ENCODE measurements at places on chromosomes 2 and 18.

DNA sequence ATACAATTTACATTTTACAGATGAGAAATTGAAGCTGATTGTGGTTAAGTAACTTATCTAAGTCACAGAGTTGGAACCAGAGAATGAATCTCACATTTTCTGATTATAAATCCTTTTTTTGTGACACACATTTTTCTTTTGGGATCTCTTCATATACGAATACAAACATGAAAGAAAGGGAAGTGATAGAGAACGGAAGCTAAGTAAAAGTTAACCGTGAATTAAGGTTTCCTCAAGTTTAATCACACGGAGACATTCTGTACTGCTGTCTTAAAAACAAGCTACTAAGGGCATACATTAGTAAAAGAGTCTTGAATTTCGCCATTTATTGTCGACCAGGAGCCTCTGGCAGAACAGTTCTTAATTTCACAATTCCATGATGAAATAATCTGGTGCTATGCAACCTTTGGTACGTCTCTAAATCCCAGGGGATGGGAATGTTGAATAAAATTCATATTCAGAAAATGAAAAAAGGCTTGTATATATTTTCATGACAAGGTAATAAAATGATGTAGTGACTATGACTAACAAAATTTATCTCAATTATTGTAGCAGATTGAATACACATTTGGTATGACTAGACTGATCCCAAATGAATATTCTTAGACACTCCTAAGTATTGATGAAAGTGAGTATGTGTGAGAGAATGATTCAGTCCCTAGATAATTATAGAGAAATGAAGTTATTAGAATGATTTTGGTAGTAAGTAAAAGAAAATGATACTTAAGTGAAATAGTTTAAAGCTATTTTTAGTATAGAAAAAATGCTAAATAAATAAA, 40.3 kb upstream of the ZSWIM2 start:
- no peak for DNase-seq

GRCh38 chr2:129884221-129884786, 95.2 kb upstream of the RAB6C start:
- DNase-seq = no peak

- DNase-seq = no peak
Observed at GRCh38 chr2:229446350-229446749, 175.3 kb upstream of the PID1 start.

DNA sequence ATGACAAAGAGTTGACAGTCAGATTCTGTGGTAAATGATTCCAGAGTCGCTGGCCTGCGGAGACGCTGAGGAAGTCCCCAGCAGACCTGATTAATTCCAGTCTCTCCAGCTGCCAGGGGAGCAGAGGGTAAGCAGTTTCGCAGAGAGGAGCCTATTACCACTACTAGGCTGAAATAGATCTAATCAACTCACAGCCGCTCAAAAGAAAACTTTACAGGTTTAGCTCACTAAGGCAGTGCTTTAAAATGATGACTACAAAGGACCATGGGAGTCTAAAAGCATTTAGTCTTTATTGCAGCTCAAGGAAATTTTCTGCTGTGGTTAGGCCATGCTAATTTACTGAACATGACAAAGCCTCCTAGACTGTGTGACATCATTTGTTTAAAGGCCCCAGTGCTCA, 445.6 kb upstream of the POU3F3 start:
- DNase-seq = no peak

DNA sequence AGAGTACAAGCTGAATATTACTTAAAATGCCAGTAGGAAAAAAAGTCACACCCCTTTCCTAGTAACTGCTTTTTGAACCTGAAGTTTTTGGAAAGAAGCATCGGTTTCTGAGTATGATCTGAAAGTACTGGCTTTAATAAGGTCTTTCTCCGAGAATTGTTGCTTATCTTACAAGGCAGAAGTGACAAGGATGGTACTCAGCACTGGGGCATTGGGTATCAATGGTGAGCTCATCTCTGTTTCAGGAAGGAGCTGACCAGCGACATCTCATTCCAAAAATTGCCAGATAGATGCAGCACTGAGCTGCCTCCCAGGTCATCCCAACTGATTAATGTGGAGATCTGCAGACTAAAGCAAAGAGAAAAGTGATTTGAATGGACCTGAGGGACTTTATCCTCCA, 85.4 kb downstream of the FMNL2 start:
- peak; percentile 45 for DNase-seq

- no peak for DNase-seq
Observed at GRCh38 chr2:96414161-96414710, 78.7 kb downstream of the NCAPH start.

GRCh38 chr18:8018701-8019331, 451.7 kb downstream of the PTPRM start:
- no peak for DNase-seq

DNA sequence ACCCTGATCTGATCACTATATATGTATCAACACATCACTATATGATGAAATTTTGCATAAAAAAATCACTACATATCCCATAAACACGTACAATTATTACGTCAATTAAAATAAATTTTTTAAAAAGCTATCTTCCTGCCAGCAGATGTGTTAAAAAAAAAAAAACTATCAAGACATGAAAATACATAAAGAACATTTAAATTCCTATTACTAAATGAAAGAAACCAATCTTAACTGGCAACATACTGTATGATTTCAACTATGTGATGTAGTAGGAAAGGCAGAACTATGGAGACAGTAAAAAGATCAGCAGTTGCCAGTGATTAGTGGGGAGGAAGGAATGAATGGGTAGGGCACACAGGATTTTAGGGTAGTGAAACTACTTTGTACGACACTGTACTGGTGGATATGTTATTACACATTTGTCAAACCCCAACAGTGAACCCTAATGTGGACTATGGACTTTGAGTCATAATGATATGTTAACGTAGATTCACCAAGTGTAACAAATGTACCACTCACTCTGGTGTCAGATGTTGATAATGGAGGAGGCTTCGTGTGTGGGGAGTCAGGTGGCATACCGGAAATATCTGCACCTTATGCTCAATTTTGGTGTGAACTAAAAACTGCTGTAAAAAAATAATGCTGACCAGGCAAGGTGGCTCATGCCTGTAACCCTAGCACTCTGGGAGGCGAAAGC, 27.4 kb downstream of the USP34 start:
- DNase-seq = peak; percentile 86

DNA sequence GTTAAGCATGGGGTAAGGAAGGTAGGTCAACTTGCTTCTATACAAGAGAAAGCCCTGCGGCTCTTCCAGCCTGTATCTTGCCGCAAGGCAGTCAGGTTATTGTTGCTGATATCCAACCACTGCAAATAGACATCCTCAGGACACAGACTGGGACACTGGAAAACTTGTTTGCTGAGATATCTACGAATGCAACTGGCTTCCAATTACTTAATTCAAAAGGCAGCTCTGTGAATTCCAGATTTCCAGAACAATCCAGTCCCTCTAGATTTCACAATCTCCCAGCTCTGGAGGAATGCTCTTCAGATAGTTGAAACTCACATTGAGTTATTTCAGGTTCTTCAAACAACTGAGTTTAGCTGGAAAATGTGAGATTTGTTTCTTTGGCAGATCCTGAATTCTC, 34.6 kb upstream of the SP9 start:
- DNase-seq = no peak

DNA sequence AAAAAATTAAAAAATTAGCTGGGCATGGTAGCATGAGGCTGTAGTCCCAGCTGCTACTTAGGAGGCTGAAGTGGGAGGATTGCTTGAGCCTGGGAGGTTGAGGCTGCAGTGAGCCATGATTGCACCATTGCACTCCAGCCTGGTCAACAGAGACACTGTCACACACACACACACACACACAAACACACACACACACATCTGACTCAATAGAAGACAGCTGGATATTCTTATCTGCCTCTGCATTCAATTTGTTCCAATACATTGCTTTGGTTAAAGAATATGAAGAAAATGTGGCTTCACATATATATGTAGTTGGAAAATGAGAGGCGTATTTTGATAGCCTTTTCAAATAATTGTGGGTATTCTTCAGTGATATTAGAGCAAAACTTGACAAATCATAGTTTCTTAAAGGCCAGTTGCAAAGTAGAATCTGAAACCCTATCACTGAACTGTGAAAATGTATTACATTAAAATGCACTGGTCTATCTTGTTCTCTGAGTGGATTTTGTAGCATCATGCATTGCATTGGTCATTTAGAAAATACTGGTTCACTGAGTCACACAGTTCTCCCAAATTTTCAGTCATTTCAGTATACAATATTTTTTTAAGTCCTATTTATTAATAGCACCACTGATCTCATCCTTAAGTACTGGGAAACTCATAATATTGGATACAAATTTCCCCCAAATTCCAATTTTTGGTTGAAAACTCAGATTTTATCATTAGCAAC, 140.9 kb downstream of the MCFD2 start:
- DNase-seq = no peak

DNA sequence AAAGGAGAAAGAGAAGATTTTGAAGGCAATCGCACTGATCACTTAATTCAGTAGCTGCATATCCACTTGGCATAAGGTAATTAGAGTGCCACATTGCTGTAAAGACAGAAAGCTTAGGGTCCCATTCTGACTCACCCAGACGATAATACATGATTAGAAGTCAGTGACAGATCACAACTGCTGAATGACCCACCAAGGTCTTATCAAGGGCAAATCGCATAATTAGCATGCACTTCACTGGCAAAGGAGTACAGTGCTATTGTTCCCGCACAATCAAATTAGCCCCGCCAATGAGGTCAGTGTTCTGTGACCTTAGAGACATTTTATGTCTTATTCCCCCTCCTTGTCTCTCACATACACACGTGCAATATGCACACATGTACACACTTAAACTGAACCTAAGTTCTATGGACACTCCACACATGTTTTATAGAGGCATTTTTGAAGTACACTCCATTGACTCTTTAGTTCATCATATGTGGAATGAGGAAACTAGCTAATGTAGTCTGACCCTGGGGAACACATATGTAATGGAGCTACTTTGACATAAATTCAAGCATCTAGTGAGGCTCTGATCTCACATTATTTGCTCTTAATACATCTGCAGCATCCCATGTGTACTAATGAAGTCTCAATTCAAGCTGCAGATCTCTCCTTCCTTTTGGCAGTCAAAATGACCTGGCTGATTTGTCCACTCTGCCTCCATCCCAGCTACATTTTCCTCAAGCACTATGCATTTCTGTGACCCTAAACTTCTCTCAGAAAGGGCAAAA, 673.8 kb upstream of the FANCL start:
- no peak for DNase-seq

DNA sequence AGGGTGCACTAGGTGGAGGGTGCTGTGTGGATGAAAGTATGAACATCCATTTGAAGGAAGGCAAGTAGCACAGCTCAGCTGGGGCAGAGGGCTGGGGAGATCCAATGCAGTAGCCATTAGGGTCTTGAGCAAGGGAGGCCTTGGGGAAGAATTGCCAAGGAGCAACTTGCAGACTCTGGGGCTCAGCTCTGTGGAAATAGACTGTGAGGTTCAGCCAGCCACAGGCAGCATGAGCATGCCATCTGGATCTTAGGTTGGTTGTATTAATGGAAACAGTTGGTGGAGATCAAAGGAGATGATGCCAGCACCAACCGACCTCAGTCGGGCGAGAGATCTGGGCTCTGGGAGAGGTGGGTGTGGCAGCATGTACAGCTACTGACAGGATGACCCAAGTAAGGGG, 5.6 kb downstream of the ZAP70 start:
- DNase-seq = no peak

DNA sequence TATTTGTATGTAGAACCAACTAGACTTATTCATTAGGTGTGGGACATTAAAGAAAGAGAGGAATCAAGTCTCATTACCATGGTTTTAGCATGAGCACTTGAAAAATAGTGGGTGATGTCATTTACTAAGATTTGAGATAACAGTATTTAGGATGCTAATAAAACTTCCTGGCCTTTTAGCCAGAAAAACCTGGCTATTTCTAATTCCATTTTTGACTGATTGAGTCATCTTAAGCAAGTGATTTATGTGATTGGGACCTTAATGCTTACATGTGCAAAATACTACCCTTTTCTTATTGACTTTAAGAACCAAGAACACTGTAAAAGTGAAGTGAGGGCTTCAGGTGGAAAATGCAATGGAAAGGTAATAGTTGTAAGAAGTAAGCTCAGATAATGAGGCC, 196.8 kb upstream of the SESTD1 start:
- no peak for DNase-seq

GRCh38 chr2:122156176-122156890, 400.9 kb downstream of the TSN start:
- peak; percentile 7 for DNase-seq

DNA sequence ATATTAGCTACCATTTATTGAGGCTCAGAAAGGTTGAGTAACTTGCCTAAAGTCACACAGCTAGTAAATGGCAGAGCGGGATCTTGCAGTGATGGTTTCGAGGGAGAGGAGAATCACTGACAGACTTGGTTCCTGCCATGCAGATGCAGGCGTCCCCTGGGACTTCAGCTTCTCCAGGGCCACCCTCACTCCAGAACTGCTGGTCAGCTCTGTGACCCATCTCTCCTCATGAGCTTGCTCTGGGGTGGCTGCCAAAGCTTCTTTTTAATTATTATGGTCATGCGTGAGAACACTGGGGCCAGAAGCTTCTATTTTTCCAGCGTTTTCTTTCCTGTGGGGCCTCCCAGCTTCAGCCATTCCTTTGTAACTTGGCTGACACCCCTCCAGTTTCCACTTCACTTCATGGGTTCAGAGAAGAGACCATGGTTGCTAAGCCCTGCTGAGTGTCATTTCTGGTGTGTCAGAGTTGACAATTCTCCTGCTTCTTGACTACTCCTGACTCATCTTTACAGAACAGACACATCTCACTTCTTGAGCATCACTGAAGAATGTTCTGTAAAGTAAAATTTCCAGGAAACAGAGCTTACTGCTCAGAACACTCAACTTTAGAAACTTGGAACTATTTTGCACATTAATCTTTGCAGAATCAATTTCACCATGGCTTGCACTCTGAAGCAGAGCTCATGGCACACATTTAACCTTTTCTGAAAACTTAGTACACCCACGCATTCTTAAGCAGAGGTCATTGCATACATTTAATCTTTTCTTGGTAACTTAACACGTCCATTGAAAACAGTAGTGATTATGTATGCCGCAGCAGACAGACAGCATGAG, 70.4 kb downstream of the IL1R2 start:
- peak; percentile 42 for DNase-seq

GRCh38 chr2:52269696-52270485, 1238.0 kb upstream of the NRXN1 start:
- no peak for DNase-seq

DNA sequence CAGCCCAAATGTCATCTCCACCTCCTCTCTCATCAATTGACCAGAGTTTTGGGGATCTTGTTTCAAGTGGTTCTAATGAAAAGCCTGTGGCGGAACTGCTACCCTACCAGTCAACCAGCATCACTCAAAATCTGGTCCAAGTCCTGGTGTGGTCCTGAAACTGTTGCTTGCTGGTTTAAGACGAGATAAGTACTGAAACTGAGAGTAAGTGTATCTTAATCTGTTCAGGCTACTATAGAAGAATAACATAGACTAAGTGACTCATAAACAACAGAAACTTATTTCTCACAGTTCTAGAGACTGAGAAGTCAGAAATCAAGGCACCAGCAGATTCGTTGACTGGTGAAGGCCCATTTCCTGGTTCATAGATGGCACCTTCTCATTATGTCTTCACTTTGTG, 879 bp upstream of the GALNT5 start:
- no peak for DNase-seq
